Aorta (tissue), 5 donors: ENCODE measurements at places on chromosomes 1 and 21. TPM values are rescaled to one million over a fixed set of nuclear protein-coding genes. Genes with fewer than 3 reads are reported as not detected.

DNA sequence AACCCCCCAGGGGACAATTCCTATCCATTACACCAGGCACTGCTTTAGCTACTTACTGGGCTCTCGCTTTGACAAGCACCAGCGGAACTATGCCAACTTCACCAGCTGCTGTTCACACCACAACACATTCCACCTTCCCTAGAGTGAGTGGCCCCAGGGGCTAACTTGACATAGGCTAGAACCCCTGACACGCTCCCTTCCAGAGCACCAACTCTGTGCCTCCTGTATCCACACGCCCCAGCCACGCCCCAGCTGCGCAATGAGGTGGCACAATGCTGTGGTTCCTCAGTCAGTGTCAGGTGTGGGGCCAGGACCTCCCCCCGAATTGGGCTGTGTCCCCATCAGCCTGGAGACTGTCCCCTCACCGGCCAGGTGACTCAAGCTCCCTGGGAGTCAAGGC, 11.7 kb upstream of the FGR start:
- H3K27ac ChIP-seq = no peak overlapping the region
- no peak for DNase-seq

GRCh38 chr1:156217871-156218270, 5.1 kb downstream of the PMF1 start:
- DNase-seq = no peak
- H3K36me3 ChIP-seq = no peaks in the 10 kb centered on the region
- H3K4me1 ChIP-seq = no peaks in the 10 kb centered on the region
- H3K4me3 ChIP-seq = no peak overlapping the region

GRCh38 chr1:182235952-182236650, 155.5 kb downstream of the GLUL start:
- H3K27ac ChIP-seq = no peak overlapping the region
- H3K36me3 ChIP-seq = no peaks in the 10 kb centered on the region
- H3K4me3 ChIP-seq = no peak overlapping the region
- DNase-seq = no peak
- H3K4me1 ChIP-seq = no peaks in the 10 kb centered on the region

GRCh38 chr1:228544921-228545591, 57.9 kb downstream of the RNF187 start:
- H3K27ac ChIP-seq = no peak overlapping the region
- H3K36me3 ChIP-seq = no peaks in the 10 kb centered on the region
- no peaks in the 10 kb centered on the region for H3K4me1 ChIP-seq
- no peak for DNase-seq

The AJAP1 gene
- total RNA-seq = 2.3 TPM
